Activated CD4-positive, alpha-beta T cell treated with anti-CD3 and anti-CD28 coated beads, Interleukin-2, amount 50 U/mL, for 16 hours (primary cell): ENCODE measurements at places on chromosomes 3 and 15.

GRCh38 chr3:150077581-150078247, 107.0 kb upstream of the PFN2 start:
- DNase-seq: no peak

GRCh38 chr3:66338927-66339326, 118.1 kb downstream of the SLC25A26 start:
- no peak for DNase-seq

DNA sequence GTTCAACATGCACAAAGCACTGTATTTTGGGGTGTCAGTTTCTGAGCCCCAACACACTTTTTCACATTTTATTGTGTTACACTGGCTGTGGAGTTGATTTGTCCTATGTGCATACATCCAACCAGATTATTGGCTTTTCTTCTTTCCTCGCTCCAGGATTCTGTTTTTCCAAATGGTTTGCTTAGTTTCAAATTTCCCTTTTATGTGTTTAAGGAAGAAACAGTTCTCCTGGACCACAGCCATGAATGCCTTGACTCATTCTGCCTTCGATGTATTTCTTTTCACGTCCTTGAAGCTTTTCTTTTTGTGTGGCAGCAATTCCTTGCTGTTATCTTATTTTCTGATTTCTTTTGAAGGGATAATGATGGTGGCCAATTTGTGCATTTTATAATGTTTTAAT, 53.8 kb downstream of the CACNA2D3 start:
- no peak for DNase-seq

DNA sequence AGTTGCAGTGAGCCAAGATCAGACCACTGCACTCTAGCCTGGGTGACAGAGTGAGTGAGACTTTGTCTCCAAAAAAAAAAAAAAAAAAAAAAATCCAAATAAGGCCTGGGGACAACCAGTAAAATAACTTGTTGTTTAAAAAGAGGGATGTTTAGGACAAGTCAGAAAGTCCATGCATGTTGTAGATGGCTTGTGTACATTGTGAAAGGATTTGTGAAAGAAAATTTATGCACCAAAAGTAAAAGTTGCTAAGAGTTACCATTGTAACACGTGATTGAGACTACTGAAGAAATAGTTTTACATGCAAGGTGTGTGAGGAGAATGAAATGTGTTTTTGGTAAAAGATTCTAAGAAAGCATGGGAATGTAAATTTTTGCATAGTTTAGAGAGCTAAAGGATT, 35.7 kb upstream of the SEC61A1 start:
- no peak for DNase-seq

- no peak for DNase-seq
Observed at GRCh38 chr15:63004211-63004610, 38.3 kb upstream of the TPM1 start.

DNA sequence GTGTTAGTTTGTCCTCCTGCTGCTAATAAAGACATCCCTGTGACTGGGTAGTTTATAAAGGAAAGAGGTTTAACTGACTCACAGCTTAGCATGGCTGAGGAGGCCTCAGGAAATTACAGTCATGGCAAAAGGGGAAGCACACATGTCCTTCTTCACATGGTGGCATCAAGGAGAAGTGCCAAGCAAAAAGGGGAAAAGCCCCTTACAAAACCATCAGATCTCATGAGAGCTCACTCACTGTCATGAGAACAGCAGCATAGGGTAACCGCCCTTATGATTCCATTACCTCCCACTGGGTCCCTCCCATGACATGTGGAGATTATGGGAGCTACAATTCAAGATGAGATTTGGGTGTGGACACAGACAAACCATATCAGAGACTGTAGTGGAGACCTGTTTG, 27.0 kb downstream of the TM2D3 start:
- no peak for DNase-seq

- DNase-seq: peak; percentile 76
Observed at GRCh38 chr3:184656829-184657681, 54.8 kb downstream of the MAGEF1 start.

DNA sequence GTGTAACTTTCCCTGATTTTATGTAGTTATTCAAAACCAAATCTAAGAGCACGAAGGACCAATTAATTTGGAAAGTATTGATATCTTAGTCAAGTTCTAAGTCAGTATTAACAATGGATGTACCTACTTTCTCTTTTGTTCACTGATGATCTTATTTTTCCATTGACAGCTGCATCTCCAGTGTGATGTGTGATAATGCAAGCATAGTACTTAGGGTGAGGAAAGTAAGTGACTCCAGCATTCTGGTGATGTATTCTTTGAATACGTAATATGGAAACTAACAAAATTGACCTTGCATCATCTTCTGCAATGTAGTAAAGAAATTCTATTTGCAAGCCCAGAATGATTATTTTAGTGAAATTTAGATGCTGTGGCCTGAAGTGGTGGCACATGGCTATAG, 22.4 kb downstream of the FBXW12 start:
- DNase-seq: peak; percentile 45

DNA sequence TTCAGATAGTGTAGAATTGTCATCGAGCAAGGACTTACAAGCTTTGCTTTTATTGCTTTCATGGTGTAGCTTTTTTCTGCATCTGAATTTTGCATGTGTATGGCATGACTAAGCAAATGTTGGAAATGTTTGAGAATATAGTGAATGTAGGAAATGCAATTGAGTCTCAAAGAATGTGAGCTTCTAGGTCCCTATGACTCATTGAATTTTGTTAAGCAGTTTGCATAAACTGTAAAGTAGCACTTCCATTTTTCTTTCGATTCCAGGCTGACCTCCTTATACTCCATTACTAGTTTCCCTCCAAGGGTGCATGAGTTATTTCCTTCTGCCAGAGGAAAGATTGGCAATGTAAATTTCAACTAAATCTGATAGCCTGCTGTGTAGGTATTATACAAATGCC, 619.2 kb downstream of the DIPK2A start:
- no peak for DNase-seq

DNA sequence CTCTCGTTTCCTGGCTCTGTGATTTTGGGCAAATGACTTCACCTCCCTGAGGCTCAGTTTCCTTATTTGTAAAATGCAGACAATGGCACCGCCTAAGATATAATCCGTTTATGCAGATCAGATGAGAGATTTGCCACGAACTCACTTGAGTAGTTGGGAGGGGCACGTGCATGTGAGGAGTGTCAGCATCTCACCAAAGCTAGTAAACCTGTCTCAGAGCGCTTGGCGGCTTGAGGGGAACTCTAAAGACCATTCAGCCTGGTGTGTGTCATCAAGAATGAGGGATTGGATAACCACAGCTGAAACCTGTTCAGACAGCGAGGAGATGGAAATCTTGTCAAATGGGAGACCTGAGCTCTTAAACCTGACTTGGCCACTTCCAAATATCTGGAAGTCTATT, 48.7 kb downstream of the BDH1 start:
- no peak for DNase-seq

- no peak for DNase-seq
Observed at GRCh38 chr15:66496951-66497501, 536 bp downstream of the SNAPC5 start.

DNA sequence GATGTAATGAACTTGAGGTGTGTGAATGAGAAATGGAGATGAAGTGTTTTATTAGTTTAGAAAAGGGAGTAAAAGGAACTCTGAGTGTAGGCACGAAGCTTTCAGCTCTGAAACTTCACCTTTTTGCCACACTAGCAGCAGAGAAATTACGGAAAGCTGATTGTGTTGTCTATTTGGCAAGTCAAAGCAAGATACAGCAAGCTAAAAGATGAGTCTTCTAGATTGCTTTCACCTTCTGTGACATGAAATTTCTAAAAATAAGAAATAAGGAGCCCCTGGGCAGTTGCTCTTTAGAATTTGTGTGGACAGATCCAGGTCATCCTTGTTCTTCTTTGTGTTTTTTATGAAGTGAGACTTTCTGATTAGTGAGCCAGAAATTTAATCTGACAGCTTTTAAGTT, 143.4 kb downstream of the FNDC3B start:
- no peak for DNase-seq

GRCh38 chr3:112633191-112633590, 7.8 kb downstream of the CCDC80 start:
- no peak for DNase-seq

- DNase-seq: no peak
Observed at GRCh38 chr3:57753016-57753415, 3.1 kb upstream of the SLMAP start.

- DNase-seq: no peak
Observed at GRCh38 chr3:145716519-145716918, 444.5 kb downstream of the PLOD2 start.

- no peak for DNase-seq
Observed at GRCh38 chr3:65861718-65862117, 177.0 kb downstream of the MAGI1 start.

- no peak for DNase-seq
Observed at GRCh38 chr15:92510163-92510882, 116.6 kb downstream of the ST8SIA2 start.

GRCh38 chr3:38370149-38370548, 23.6 kb downstream of the XYLB start:
- DNase-seq: no peak

DNA sequence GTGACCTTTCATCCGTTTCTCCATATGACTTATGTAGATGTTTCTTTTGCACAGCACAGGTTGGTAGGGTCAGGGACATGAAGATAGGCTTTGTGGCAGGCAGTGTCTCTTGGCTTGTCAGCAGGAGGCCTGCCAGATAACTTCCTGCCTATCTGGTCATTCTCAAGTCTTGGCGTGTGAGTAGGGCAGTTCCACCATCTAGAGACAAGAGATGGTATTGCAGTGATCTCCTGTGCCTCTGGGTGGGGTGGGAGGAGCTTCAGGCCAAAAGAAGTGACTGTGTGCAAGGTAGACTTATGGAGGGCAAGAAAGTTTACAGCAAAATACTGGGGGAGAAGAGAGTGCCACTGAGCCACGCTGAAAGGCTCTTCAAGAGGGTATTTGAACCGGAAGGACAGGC, 11.0 kb downstream of the TEX264 start:
- peak; percentile 91 for DNase-seq

DNA sequence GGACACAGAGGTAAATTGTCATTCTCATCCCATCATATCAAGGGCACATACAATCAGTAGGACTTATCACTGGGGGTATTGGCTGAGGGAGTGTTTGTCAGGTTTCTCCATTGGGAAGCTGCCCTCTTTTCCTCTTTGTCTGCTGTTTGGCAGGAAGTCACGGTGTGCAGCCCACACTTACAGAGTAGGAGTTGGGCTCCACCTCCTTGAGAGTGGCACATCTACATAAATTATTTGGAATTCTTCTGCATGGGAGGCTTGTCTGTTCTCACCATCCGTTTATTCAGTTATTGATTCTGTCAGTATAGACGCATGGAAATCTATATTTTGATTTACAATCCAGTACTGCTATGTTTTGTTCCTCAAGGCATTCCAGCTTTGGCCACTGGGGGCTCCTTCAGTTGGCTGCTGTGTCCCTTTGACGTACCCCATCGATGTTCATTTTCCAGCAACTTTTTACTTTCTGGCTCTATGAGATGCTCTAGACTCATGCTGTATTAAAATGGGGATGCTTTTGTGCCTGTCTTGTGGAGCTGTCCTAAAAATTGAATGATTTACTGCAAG, 200.3 kb downstream of the SLCO3A1 start:
- DNase-seq: no peak

GRCh38 chr3:56975567-56975966, 84.9 kb upstream of the SPATA12 start:
- no peak for DNase-seq

DNA sequence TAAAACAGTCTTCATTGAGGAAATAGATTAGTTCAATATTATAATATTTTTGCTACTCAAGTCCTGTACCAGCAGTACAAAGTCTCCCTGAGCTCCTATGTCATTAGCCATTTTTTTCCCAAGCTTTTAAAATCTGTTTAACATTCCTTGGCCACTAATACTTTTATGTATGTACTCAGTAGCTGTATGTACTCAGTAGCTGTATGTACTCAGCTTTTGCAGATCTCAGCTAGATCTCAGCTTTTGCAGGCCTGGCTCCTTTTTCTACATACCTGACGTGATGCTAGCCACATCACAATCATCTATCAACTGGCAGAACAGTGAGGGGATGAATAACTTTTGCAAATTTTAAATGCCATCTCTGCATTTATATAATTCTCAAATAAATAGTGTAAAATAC, 13.8 kb downstream of the SLC9C1 start:
- no peak for DNase-seq

- DNase-seq: no peak
Observed at GRCh38 chr15:83174891-83175290, 32.7 kb downstream of the HDGFL3 start.

- DNase-seq: no peak
Observed at GRCh38 chr15:97654481-97655076, 305.9 kb upstream of the ARRDC4 start.
